ENCODE measurements at places on chromosomes 16 and 17.

DNA sequence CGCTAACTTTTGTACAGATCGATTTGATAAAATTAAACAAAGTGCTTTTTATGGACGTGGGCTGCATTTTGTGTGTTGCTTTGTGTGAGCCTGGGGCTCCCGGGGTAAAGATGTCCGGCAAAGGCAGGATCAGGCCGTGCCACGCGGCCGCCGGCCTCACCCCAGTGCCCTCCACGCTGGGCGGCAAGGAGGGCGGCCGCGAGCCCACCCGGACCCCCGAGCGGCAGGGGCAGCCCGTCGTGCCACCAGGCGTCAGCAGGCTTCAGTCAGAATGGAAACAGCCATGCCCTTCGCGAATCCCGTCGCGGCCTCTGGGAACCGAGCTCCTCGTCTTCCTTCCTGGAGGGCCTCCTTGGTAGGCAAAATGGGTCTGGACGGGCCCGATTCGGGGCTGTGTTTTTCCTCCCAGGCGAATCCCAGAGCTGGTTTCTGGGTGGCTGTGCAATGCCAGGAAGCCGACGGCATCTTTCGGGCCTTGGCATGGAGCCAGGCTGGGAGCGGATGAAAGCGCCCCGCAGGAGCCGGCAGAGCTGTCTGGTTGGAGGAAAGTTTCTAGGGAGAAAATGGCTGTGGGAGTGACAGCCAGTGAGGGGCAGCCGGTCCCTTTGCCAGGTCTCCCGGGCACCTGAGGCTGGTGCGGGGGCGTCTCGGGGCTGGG lies 5.5 kb downstream of the SOX8 start:
- no peak for DNase-seq

GRCh38 chr17:51107778-51108177 lies 12.9 kb downstream of the SPAG9 start:
- DNase-seq: no peak

- DNase-seq: no peak
Measured at GRCh38 chr16:68069511-68070248, 15.5 kb upstream of the NFATC3 start.

DNA sequence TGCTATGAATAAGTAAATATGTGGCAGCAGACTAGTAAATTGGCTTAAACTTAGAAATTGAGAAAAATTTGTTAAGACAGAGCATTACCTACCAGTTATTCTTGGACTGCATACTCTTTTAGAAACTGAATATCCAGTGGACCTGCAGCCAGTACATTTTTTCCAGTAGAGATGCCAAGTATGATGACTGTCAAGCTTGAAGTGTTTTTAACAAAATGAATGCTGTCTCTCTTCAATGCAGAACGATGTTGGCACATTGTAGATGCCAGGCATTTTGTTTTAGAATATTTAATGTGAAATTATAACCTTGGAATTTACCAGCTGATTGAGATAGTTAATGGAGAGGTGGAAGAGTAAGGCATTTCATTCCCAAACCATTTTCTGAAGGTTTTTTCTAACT lies 52.5 kb downstream of the NFAT5 start:
- DNase-seq: no peak

DNA sequence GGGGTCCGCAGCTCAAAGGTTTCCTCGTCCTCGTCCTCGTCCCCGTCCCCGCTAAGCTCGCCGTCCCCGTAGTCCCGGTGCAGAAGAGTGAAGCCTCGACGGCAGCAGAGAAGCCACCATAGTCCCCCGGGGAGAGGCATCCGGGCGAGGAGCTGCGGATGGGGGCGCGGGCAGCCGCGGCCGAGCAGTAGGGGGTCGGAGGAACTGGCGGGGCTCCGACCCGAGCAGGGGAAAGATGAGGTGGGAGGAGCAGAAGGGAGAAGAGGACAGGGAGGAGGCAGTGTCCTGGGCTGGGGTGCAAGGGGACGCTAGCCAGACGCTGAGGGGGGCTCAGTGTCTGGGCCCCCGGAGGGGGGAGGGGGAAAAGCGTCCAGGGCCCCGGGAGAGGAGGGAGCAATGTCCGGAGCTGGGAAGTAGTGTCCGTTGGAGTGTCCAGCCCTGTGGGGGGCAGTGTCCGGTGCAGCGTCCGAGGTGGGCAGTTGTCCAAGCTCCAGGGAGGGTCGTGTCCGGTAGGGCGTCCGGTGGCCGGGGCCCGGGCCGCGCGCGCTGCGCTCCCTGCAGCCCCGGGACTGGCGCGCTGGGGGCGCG lies at the start of gene PLEKHH3:
Gene PLEKHH3, minus strand, starts transcription at position 571 of the 588 bp plus-strand sequence. Its CDS starts 431 bp downstream, at position 140.
- DNase-seq: no peak

DNA sequence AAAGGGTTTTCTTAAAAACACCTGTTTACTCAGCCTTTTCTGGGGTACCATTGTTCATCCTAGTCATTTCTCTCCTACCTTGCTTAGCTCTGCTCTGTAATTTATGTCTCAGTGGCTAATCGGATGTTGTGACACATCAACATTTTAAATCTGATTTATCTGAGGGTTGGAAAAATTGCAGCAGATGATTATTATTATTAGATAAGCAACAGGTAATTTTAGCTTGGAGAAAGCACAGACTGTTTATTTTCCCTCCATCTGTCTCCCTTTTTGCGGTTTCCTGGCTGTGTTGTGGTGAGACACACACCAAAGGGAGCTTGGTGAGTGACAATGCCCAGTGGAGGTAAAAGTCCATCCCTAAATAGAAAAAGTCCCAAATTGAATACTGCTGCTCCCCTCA lies 389.9 kb downstream of the UTP18 start:
- no peak for DNase-seq

DNA sequence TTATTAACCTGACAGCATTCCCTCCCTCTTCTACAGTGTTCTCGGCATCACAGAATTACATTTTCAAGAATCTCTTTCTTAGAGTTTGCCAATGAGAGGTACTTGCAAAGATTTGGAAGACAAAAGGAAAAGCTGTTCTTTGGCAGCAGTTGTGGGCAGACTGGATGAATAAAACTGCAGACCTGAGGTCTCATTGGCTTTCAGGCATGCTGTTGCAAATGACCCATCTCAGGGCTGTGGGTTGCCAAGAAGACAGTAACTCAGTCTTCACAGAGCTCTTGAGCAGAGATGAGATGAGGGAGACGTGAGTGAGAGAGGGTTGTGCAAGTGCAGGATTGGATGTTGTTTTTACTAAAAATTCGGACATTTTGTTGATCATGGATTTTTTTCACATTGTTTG lies 11.3 kb upstream of the USP31 start:
- no peak for DNase-seq

DNA sequence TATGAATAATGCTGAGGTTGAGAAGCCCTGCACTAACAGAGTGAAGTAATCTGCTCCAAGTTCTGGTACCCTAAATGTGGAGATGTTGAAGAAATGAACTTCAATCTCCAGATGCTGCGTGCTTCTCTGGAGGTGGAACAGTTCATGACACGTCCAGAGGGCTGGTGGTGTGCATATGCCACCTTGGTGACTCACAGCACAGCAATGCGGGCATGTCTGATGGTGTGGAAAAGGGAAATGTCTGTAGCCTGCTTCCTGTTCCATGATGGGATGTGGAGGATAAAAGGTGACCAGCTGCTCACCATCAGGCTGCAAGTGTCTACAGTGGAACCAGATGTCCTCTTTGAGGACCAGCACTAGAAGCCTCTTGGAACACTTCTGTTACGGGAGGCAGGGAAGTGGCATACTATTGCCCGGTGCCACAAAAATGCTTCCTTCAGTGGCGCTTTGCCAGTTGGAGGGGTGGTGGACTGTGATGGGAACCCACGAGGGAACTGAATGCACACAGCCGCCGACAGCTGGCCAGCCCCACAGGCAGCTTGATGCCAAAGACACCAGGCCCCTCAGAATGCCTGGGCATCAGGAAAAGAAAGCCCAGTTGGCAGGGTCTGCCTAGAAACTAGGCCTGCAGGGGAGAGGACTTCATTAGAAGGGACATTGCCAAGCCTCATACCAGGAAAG lies 19.9 kb downstream of the SNX11 start:
- no peak for DNase-seq

- no peak for DNase-seq
Measured at GRCh38 chr17:56064506-56064905, 88.8 kb upstream of the ANKFN1 start.

DNA sequence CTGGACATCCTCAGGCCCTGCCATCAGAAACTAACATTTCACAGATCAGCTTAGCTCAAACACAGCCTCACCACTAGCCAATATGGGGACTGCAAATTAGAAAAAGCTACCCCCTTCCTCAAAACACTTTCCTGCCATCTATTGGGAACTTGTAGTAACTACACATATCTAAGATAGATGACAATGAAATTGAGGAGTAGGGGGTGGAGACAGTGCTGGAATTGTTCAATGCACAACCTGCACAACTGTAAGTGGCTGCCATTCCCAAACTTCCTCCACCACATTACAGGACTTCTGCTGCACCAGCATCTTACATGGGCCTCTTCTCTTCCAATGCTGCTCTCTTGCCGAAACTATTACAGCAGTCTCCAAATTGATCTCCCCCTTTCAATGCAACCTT lies 21.9 kb downstream of the AIPL1 start:
- no peak for DNase-seq

- no peak for DNase-seq
Measured at GRCh38 chr16:56779906-56780305, 50.0 kb downstream of the NUP93 start.

- no peak for DNase-seq
Measured at GRCh38 chr17:50511058-50511457, 2.8 kb downstream of the MYCBPAP start.

DNA sequence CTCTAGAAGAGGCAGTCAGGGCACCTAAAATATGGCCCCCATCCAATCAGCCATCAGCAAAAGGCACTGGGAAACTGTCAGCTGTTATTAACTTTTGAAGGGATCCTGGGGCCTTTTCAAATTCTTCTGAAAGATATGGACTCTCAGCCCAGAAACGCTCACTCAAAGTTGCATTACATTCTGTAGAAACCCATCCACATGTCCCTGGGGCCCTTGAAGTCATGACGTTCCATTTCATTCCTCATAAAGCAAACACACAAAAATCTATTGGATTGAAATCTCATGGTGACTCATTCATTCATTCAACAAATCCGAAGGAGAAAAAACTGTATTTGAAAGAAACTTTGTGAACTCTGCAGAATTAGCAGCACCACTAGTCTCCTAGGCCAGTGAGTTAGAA lies 215.3 kb downstream of the C16orf95 start:
- DNase-seq: no peak

- no peak for DNase-seq
Measured at GRCh38 chr16:3665508-3665907, 11.0 kb downstream of the DNASE1 start.

DNA sequence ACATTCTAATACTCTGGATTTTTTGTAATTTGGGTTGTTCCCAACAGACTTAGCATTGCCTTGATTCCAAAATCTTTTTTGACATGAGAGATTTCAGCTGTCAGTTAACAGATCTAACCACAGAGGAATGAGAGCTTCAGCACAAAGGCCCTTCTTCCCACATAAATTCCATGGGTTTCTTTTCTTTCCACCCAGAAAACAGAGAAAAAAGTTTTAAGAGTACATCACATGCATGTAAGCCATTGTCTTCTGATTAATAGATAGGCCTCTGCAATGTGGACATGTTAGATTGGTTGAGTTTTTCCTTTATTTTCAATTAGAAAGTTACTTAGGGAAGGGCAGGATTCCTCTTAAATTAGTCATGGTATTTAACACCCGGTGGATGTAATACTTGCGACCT lies 939 bp downstream of the MYH8 start:
- no peak for DNase-seq

DNA sequence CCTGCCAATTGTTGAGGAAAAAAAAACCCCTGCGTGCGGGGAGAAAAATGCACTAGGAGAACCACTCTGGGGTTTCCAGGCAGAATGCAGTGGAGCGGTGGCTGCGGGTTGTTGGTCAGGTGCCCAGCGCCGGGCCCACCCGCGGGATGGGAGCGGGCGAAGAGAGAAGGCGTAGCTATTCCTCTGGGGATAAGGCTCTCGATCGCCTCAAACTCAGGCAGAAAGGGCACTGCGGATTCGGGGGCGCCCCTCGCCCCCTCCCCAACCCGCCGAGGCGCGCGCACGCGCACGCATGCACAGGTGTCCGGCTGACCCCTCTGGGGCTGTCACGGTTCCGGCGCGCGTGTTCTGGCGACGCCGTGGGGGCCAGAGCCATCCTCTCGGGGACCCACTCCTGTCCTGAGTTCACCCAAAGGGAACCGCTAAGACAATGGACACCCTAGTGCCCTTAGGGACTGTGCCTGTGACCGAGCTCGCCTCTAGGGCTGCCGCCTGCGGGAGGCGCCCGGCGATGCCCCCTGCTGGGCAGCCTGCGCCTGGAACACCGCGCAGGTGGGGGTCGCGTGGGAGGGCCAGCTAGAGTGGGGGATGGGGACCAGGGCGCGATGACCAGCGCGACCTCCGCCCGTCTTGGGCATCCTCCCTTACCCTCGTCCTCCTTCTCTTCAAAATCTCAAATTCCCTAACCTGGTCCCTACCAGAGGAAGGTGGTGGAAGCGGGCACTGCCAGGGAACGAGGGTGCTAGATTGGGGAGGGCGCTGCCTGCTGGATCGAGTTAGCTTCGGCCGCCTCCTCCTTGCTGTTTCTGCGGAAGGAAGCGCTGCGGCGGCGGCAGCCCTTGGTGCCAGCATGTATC lies 14.4 kb upstream of the CBX8 start:
- DNase-seq: no peak

- no peak for DNase-seq
Measured at GRCh38 chr16:87843678-87844105, 25.6 kb downstream of the SLC7A5 start.

DNA sequence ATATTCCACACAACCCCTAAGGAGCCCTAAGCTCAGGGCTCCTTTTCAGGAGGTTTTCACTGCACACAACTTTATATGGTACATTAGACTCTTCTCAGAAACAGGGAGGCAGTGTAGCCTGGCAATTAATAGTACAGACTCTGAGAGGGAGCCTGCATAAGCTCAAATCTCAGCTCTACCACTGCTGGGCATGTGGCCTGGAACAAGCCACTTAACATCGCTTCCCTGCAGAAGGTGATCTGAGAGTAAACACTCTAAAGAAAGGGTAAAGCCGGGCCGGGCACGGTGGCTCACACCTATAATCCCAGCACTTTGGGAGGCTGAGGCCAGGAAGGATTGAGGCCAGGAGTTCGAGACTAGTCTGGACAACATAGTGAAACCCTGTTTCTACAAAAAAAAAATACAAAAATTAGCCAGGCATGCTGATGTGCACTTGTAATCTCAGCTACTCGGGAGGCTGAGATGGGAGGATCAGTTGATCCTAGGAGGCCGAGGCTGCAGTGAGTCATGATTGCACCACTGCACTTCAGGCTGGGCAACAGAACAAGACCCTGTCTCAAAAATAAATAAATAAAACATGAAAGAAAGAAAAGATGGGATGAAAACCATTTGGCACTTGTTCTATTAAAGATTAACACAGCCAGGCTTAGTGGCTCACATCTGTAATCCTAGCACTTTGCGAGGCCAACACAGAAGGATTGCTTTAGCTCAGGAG lies 70.7 kb upstream of the DNAJA2 start:
- DNase-seq: no peak

DNA sequence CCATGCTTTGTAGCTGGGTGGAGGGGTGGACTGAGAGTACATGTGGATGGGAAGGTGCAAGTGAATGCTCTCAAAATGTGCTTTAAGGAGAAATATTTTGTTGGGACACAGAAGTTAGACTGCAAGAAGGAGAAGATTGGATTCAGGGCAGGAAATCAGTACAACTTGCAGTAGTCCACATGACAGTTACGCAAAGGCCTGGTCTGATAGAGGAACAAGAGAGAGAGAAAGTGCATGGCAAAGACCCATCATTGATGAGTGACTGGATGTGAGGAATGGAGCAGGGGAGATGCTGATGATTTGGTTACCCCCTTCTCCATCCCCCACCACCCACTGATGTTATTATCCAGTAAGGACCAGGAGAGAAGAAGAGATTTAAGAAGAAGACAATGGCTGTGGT lies 472.8 kb downstream of the MAF start:
- DNase-seq: no peak

Data from esophagus squamous epithelium (tissue), 5 donors.